ENCODE measurements at places on chromosomes 3 and 15.

DNA sequence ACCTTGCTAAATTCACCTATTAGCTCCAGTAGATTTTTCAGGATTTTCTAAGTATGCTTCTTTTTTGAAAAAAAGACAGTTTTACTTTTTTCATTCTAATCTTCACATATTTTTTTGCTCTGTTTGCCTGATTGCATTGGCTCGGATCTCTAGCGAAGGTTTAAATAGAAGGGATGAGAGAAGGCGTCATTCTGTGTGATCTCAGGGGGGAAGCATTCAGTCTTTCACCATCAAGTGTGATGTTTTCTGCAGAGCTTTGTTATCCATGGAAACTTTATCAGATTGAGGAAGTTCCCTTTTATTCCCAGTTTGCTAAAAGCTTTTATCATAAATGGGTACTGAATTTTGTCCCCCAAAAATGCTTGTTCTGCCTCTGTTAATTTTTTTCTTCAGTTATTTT is 120.3 kb downstream of the LRRK1 start:
- peak; percentile 88 for DNase-seq

DNA sequence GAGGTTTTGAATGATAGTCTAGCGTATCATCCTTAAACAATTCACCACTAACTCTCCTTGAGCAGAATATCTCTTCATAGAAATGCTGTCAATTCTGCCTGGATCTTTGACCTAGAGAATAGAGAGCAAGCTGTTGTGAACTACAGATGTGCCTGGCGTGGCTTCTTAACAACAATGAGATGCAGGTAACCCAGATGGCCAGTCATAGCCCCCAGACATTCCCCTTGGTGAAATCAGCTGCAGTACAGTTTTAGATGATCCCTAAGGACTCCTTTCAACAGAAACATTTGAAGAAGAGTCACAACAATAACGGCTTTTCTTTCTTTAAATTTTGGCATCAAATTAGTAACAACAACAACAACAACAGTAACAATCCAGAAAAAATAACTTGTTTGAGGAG is 1041.3 kb downstream of the ROBO1 start:
- DNase-seq: no peak

- no peak for DNase-seq
Observed at GRCh38 chr3:184092199-184092598, 4.7 kb upstream of the HTR3E start.

DNA sequence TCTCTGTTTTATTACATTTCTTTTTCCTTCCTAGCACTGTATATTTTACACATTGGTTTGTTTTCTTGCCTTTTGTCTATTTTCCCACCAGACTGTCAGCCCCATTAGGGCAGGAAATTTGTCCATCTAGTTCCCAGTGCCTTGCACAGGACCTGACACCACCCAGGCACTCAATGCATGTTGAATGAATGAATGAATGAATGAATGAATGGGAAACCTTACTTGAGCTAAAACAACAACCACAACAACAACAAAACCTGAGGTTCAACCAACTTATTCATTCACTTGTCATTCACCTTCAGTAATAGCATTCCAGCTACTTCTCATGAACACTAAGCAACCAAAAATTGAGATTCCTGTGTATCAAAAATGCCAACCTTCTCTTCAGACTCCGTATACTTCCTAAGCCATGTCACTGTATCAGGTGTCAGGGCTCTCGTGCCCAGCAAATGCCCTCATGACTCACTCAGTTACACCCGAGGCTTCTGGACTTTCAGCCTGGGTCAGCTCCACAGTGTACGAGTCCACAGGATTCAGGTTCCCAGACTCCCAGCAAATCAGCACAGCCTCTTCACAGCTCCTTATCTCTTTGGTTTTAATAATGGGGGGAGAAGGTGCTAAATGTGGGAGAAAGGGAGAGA is 37.3 kb downstream of the FSD2 start:
- no peak for DNase-seq

DNA sequence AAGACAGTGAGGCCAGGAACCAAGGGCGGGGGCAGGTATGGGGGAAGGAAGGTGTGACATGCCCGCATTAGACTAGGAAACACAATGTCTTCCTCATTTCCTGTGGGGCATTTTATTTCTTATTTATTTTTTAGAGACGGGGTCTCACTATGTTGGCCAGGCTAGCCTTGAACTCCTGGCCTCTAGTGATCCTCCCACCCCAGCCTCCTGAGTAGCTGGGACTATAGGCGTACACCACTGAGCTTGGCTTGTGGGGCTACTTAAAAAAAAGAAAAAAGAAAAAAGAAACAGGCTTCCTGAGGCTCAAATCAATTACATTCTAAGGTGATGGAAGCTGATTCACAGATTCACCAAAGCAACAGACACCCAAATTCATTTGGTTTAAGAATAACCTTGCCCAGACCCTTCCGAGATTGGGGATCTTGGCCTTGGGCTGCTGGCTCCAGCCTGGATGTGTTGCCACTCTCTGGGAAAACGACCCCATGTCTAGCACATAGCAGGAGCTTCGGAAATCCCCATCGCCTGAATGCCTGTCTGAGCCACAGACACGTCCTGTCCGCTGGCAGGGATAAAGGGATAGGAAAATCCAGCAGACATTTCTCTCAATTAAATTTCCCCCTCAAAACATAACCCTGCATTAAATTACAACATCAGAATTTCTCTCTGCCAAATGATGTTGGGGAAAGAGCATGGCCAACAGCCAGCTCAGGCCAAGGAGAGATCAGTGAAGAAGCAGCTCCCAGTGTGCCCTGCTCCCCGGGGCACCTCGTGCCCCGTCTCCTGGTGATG is 13.0 kb downstream of the CPN2 start:
- no peak for DNase-seq

GRCh38 chr3:127846576-127846975 is 24.3 kb upstream of the MGLL start:
- DNase-seq: no peak

GRCh38 chr3:74516019-74516418 is 98.4 kb downstream of the CNTN3 start:
- DNase-seq: no peak

- DNase-seq: no peak
Observed at GRCh38 chr3:48857641-48858040, 10.0 kb upstream of the PRKAR2A start.

- no peak for DNase-seq
Observed at GRCh38 chr3:116007000-116007399, 383.7 kb downstream of the GAP43 start.

DNA sequence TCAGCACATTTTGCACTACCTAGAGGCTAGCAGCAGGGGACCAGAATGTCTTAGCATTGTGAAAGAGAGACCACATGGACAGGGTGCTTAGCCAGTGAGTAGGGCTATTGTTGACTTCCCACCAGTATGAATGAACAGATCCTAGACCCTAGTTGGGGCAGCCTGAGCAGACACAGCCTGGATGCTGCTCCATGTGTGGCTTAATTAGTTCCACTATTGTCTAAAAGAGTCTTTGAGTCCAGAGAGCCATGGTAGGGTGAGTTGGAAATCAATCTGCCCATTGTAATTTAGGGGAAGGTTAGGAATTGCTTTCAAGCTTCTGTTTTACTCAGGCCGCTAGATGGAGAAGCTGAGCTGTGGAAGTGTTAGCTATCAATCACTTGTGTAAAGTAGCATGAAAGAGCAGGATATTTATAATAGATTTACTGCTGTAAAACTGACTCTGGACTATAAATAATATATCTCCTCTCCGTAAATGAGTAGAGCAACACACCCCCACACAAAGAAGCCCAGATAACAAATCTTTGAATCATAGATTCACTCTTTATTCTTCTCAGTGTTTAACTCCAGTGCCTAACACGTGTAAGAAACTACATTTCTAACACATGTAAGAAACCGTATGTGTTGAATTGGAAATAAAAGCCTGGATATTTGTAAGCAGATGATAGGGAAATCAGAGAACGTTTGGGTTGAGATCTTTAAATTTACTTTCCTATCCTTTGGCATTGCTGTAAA is 4.1 kb upstream of the GCSAM start:
- DNase-seq: peak; percentile 59

DNA sequence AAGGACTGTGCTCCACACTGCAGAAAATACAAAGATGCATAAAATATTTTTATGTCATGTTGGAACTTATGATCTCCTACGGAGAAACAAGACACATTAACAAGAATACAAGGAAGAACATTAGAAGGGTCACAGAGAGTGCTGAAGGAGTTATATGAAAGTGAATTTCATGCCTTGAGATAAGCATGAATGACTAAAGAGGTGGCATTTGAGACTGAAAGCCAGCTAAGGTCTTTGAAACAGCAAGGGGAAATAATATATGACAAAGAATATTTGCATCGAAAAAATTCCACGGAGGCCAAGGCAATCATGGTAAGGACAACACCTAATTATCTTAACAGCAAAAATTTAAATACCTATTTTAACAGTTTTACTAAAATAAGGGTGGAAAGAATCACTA is 12.5 kb downstream of the GSK3B start:
- DNase-seq: no peak

GRCh38 chr3:14324224-14324944 is 78.0 kb upstream of the SLC6A6 start:
- DNase-seq: no peak

DNA sequence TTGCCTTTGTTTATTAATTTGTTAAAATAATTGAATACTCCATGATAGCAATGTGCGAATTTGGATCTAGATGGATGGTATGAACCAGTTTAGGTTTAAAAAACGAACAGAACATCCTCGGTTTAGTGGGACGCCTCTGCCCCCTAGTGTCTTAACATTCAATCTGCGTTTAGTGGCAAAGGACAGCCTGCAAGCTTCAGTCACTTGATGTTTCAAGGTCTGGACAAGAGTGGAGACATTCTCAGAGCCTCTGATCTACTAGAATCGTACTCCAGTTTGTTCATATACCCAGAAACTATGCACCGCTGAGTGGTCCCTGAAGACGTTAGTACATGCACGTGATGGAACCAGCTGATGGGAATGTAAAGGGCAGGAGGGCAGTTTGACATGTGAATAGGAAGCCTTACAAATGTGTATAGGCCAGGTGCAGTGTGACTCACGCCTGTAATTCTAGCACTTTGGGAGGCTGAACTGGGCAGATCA is 17.8 kb upstream of the ATP13A4 start:
- DNase-seq: peak; percentile 54

DNA sequence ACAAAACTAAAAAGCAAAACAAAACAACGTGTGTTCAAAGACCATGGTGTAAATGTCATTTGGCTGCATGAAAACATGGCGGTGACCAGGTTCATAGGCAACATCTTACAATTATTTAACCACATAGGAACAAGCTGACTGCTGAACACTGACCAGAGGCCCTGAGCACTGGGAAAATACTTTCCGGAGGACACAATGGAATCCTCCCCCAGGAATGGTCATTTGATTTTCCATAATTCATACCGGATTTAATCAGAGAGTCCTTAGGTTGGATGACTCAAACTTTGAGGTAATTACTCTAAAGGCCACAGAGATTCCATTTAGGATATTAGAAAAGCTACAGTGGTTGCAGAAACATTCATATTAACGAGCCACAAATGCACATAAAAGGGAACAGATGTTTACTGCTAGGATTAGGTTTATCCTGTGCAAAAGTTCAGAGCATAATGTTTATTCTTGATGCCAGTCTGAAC is 254.7 kb downstream of the NR1D2 start:
- peak; percentile 79 for DNase-seq

GRCh38 chr3:171895291-171895690 is 52.1 kb downstream of the TMEM212 start:
- no peak for DNase-seq

DNA sequence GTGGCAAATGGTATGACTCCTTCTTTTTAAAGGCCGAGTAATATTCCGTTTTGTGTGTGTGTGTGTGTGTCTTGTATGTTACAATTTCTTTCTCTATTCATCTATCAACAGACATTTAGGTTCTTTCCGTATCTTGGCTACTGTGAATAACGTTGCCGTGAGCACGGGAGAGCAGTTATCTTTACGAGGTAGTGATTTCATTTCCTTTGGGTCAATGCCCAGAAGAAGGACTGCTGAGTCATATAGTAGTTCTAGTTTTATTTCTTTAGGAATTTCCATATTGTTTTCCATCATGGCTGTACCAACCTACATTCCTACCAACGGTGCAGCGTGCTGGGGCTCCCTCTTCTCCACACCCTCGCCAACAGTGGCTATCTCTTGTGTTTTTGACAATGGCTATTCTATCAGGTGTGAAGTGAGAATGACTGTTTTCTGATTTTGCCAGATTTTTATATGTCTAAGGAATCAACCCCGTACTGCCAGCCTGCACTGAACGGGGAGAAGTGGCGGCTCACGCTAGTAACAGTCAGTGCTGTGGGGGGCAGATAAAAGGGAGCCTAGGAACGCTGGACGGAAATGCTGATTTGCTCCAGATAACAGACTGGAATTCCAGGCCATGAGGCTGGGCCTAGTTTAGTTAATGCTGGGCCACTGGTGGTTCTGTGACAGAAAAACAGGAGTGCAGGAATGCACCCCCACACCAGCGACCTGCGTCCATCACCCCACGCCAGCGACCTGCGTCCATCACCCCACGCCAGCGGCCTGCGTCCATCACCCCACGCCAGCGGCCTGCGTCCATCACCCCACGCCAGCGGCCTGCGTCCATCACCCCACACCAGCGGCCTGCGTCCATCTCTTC is 168.1 kb downstream of the XXYLT1 start:
- DNase-seq: peak; percentile 97

DNA sequence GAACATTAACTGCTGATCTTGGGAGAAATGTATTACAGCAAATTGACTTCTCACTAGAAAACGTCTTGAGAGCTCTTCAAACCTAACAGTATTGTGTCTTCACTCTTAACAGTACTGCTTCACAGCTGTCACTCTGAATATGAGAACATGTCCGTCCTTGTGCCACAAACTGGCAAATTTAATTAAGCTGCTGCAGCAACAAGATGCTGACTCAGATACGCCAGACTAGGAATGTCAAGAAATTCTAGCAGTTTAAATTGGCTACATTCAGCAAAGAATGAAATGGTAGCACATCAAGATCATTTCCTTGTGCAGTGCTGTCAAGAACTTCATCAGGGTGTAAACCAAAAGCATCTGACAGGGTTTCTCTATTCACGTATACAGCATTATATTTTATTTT is 7.6 kb downstream of the ICE2 start:
- DNase-seq: peak; percentile 10

GRCh38 chr15:58742022-58742813 is 7.3 kb downstream of the ADAM10 start:
- peak; percentile 88 for DNase-seq

DNA sequence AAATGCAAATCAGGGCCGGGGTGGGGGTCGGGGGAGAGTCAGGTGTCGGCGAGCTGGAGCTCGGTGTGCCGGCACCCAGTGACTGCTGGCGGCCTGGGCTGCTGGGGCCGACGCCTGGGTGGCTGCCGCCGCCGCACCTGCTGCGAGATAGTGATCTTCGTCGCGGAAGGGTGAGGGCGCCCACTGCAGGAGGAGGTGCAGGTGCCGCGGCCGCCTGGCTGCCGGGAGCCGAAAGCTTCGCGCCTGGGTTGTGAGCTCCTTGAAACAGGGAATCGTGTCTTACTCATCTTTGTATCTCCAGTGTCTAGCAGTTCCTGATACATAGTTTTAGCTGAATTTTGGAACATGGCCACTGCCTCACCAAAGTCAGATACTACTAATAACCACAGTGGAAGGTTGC is 64.0 kb upstream of the CPOX start:
- peak; percentile 19 for DNase-seq

DNA sequence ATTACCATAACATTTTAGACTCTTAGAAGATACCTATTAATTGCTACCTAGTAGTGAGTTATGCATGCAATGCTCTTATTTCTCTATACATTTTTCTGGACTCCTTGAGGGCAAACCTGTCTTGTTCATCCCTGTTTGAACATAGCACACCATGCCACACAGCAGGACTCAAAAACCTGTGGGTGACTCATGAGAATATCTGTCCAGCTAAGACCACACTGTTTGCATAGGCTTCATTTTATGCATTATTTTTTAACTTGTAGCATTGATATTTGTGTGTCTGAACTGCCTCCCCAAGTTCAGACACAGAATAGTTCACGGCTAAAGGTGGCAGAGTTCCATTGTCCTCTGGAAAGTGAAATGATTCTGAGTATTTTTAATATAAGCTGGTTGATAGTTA is 1.8 kb downstream of the LMCD1 start:
- peak; percentile 49 for DNase-seq
